Chondrocyte (in vitro differentiated cells): ENCODE measurements at places on chromosomes 2 and 18. TPM values are rescaled to one million over a fixed set of nuclear protein-coding genes. Genes with fewer than 3 reads are reported as not detected.

DNA sequence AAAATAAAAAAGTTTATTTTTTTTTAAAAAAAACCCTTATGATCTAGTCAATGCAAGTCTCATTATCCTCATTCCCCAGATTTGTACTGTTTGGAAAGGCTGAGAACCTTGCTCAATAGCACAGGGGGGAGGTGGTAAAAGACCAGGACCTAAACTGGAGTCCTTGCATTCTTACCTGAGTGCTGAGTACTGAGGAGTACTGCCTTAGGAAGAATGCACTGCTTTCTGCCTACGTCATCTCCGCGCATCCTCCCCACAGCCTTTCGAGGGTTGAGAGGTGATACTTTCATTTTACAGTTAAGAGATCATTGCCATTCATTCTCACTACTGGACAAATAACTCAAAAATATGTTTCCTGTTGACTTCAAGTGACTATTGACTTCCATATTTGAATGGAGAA lies 73.8 kb downstream of the MAP3K20 start:
- H3K27ac ChIP-seq: no peak overlapping the region
- no peak for DNase-seq
- no peaks in the 10 kb centered on the region for H3K27me3 ChIP-seq
- H3K4me3 ChIP-seq: no peak overlapping the region

DNA sequence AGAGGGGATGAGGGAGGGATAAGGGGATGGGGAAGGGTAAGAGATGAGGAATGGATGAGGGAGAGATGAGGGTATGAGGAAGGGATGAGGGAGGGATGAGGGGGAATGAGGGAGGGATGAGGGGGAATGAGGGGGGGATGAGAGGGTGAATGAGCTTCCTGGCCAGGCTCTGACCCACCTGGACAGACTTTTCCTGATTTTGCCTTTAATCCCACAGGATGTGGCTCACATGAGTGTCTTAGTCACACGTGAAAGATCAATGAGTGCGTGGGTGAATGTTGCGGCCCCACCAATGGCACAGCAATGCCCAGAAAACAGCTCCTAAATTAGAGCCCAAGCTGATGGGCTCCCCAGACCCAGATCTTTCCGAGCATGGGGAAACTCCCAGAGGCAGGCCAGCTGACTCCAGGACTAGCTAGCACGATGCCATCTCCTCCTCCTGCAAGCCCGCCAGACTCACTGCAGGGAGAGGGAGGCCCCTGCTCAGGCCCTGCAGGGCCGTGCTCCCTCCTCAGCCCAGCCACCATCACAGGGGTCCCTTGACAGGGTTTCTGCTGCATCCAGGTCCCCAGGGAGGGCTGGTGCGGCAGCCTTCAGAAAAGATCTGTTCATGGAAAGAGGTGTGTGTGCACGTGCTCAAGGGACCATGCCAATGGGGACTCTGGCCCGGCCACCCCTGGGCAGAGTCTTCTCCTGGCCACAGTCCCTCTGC lies 41.4 kb downstream of the AQP12A start:
- H3K27ac ChIP-seq: no peak overlapping the region
- peaks cover 6% of the 10 kb centered on the region for H3K4me1 ChIP-seq
- DNase-seq: no peak
- H3K27me3 ChIP-seq: no peaks in the 10 kb centered on the region
- peaks cover 9% of the 10 kb centered on the region for H3K36me3 ChIP-seq

DNA sequence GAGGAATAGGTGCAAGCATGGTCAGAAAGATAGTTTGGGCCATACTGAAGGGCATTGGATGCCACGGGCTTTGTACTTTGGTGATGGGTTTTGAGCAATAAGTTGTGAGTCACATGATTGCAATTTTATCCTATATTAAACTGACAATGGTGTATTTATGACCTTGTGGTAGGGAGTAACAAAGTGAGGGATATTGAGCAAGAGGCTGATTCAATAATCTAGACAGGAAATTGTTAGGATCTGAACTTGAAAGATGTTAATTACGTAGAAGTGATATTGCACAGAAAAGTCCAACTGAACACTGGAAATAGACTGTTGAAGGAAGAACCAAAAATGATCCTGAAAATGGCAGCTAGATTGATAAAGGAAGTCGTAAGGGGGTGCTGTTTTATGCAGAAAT lies 46.6 kb upstream of the TCF4 start:
- no peaks in the 10 kb centered on the region for H3K27me3 ChIP-seq
- peaks cover 8% of the 10 kb centered on the region for H3K4me1 ChIP-seq
- no peak overlapping the region for H3K27ac ChIP-seq
- H3K36me3 ChIP-seq: no peaks in the 10 kb centered on the region
- DNase-seq: no peak

Gene ABCG5
- total RNA-seq: not detected in 3 replicates

Gene PIK3C3
- total RNA-seq: 42.5 to 59.1 TPM (median 53.0 TPM) in 3 replicates
